ENCODE measurements at places on chromosomes 7 and 10.

DNA sequence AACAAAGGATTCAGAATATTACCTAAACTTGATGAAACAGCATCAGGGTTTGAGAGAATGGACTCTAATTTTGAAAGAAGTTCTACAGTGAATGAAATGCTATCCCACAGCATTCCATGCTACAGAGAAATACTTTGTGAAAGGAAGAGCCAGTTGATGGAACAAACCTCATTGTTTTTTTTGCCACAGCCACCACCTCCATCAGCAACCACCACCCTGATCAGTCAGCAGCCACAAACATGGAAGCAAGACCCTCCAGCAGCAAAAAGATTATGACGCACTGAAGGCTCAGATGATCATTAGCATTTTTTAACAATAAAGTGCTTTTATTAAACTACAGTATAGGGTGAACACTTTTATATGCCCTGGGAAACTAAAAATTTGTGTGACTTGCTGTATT, 98.7 kb downstream of the LRRC4 start:
- DNase-seq = no peak

DNA sequence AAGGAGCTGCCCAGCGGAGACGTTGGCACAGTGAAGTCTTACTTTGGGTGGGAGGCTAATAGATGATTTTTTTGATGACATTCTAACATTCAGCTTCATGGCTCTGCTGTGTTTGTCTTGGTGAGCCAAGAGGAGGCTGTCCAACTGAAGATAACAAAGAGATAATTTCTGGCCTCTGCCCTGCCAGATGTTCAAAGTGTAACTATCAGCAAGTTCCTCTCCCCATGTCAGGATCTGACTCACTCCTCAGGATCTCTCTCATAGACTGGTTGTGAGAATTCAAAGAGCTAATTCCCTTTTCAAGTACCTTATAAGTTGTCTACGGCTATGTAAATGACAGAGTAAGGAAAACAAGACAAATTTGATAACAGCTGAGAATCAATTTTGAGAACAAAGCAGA, 1340.9 kb downstream of the XPNPEP1 start:
- DNase-seq = no peak

- no peak for DNase-seq
Observed at GRCh38 chr7:5422396-5423305, 983 bp downstream of the TNRC18 start.

- no peak for DNase-seq
Observed at GRCh38 chr10:11789306-11789705, 33.9 kb upstream of the PROSER2 start.

DNA sequence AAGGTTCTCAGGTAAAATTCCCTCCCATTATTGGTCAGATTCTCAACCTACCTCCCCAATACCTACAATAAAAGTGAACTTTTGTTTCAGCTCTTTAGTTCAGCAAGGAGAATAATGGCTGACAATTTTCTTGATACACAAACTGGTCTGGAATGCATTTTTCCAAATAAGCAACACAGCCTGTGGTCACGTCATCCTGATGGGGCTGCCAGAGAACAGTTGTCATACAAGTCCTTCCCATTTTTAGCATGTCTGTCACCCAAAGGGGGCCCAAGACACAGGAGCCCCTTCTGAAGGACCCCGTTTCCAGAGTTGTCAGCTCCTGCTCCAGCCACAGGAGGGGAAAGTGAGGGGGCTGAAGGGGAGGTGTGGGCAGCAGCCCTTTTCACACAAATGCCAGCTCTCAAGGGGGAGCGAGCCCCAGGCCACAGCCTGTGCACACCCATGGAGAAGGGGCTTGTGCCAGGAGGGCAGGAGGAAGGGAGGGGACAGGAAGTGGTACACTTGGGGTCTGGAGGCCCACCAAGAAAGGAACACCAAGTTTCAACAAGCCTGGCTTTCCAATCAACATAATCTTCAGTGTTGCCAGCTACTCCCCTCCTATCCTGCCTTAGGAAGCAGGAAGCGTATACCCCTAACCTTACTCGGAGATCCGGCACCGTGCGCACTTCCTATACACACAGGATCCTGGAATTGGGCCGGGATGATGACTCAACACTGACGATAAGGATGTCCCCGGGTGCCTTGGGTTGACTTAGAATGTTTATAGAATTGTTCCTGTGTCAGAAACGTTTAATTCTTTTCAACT, 43.4 kb upstream of the PDLIM1 start:
- no peak for DNase-seq

DNA sequence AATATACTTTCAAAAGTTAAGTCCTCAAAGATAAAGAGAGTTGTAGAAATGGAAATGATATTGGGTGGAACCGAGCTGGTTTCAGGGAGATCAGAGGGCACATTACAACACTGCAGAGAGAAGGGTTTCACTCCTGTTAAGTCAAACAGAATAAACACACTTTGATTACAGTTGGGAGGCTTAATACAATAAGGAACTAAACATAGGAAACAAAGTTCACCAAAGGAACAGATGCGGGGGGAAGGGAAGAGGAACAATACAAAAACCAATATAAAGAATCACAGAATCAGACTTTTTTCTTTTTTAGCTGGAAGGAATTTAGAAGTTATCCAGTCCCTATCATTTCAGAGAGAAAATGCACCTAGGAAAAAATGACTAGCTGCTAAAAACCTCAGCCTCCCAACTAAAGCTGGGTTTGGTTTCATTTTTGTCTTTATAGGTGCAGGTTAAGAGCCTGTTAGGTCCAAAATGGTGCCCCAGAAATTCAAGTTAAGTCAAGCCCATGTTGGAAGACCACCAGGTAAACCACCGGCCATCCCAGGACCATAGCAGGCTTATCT, 81.9 kb downstream of the DNMBP start:
- DNase-seq = no peak

GRCh38 chr10:83076443-83076842, 1062.9 kb upstream of the GHITM start:
- no peak for DNase-seq

DNA sequence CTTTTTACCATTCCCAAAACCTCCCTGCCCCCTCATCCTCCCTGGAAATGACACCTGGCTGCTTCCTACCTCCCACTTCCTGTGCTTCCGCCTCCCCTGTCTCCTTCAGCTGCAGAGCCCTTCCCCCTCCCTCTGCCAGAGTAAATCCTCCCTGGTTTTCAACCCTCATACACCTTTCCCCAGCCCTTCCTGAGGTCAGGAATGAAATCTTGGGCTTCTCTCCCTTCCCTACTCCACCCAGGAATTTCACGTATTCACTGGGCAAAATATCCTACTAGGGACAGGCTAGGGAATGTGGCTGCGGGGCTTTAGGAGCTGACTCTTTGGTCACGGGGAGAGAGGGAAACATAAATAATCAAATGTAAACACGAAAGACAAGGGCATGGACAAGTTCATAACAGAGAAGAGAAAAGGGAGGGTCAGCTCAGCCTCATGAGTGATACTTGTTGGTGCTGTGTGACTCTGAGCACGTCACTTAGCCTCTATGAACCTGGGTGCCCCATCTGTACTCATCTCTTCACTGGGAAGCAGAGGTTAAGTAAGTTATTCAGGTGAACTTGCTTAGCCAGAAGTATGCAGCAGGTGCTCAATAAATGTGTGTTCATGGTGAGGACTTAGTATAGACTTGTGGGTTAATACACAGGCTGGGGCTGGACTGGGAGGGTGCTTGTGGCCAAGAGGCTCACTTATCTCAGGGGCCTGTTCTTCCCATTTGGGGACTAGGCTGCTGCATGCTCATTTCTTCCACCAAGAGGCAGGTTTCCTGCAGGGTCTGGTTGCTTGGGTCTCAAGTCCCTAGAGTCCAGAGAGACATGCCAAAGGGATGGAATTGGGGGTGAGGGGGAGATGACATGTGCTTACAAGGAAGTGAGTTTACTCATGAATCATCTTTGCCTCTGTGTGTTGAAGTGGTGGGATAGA, 10.0 kb upstream of the DUSP5 start:
- DNase-seq = peak; percentile 17

GRCh38 chr7:107165341-107165740, 3.5 kb upstream of the HBP1 start:
- DNase-seq = no peak

- DNase-seq = no peak
Observed at GRCh38 chr7:122881324-122881723, 4.9 kb downstream of the CADPS2 start.

DNA sequence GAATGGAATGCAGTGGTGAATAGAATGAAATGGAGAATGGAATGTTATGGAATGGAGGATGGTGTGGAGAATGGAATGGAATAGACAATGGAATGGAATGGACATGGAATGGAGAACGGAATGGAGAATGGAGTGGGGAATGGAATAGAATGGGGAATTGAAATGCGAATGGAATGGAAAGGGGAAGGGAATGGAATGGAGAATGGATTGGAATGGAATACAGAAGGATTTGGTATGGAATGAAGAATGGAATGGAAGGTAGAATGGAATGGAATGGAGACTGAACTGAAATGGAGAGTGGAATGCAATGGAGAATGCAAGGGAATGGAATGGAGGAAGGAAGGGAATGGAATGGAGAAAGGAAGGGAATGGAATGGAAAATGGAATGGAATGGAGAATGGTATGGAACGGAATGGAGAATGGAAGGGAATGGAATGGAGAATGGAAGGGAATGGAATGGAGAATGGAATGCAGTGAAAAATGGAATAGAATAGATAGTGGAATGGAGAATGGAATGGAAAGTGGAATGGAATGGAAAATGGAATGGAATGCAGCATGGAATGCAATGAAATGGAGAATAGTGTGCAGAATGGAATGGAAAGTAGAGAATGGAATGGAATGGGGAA, 94.8 kb downstream of the NSUN6 start:
- no peak for DNase-seq

DNA sequence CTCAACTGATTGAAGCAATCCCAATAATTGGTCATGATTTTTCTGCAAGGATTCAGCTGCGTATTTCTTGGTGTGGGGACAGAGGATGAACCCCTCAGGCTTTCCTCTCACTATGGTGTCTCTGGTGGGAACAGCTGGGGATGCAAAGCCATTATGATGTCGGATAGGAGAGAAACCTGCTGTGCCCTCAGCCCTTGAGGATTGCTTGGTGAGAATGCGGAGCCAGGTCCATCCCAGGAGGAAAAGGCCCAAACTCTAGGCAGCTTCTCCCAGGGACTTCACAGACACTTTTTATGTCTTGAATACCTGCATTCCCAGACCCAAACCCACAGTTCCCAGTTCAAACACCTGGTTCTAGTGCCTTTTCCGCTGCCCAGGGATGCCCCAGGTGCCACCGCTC, 302.0 kb downstream of the WDR37 start:
- DNase-seq = no peak

GRCh38 chr7:33286501-33286900, 157.1 kb downstream of the BBS9 start:
- no peak for DNase-seq

GRCh38 chr7:75771224-75771623, 787 bp downstream of the CCL26 start:
- DNase-seq = no peak

DNA sequence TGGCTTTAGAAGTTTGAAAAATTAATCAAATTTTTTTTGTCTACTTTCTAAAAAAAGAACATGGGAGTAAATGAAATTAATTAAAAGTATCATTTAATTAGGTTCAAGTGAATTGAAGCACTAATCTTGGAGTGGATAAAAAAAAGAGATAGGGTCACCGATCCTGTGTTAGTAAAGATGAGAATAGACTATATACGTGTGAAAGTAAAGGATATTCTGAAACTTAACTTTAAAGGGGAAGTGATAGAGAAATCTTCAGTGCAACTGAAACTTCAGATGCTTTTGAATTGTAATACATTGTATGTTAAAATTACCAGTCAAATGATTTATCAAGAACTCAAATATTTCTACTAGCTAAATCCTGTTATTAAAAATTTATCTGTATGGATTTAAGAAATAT, 4.8 kb downstream of the NHLRC2 start:
- no peak for DNase-seq

DNA sequence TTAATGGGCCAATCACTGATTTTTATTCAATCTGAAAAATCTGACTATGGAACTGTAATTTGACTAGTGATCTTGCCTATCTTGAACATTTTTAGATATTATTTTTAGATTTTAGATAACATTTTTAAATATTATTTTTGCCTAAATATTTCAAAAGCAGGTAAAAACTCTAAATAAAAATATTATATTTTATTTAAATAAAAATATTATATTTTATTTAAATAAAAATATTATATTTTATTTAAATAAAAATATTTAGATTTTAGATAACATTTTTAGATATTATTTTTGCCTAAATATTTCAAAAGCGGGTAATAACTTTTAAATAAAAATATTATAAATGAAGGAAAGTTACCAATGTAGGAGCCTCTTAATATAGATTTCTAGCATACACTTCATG, 187.8 kb downstream of the PHF14 start:
- no peak for DNase-seq

GRCh38 chr7:101754424-101755159, 62.8 kb upstream of the CUX1 start:
- DNase-seq = peak; percentile 8

- no peak for DNase-seq
Observed at GRCh38 chr10:123759501-123760031, 93.4 kb downstream of the GPR26 start.

- no peak for DNase-seq
Observed at GRCh38 chr7:44963364-44964290, 15.2 kb downstream of the MYO1G start.

GRCh38 chr10:4456776-4457175, 369.2 kb upstream of the AKR1E2 start:
- DNase-seq = no peak

- no peak for DNase-seq
Observed at GRCh38 chr7:51123322-51124019, 193.1 kb downstream of the COBL start.

GRCh38 chr10:23053036-23053435, 42.3 kb upstream of the MSRB2 start:
- no peak for DNase-seq

GRCh38 chr7:99551767-99552463, at the start of gene FAM200A:
FAM200A (minus strand) TSS chr7:99552114; CDS start chr7:99548407, 3,707 bp downstream.
- DNase-seq = peak; percentile 92

GRCh38 chr7:37769291-37769690, 79.1 kb upstream of the NME8 start:
- DNase-seq = no peak

DNA sequence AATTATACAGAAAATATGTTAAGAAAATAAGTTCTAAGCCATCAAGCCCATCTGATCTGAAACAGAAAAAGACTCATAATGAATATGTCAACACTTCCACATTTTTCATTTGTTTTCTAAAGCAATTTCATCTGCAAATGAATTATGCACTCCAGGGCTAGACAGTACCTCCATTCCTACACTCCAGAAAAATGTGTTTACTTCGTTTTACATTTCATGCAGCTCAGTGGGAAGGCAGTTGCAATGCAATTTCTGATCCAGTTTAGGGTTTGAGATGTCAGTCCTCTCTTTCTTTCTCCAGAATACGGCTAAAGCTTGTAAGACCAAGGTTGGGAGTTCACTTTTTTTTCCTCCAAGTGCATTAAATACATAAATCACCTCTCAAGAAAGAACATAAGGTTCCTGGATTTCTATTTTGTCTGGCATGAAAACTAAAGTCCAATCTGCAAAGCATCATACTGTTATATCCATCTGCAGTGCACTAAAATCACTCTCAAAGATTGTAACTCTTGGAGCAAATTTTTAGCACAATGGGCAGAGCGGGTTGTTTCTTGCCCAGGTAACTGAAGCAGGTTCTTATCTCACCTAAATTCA, 348.8 kb upstream of the C7orf33 start:
- DNase-seq = no peak

GRCh38 chr7:45662018-45662417, 87.8 kb downstream of the ADCY1 start:
- DNase-seq = no peak

GRCh38 chr7:51732116-51732515, 415.5 kb upstream of the COBL start:
- DNase-seq = no peak

Data from NCI-H2171 (cell line).